ENCODE measurements at places on chromosomes 6 and 20.

GRCh38 chr6:166996406-166996805 lies 2.8 kb upstream of the CEP43 start:
- DNase-seq, result peak; percentile 38

GRCh38 chr6:42702200-42702599 lies 20.2 kb downstream of the PRPH2 start:
- peak; percentile 85 for DNase-seq

- DNase-seq, result no peak
Measured at GRCh38 chr6:15404685-15404980, 158.8 kb downstream of the JARID2 start.

GRCh38 chr6:121347484-121347883 lies 13.2 kb upstream of the TBC1D32 start:
- no peak for DNase-seq

DNA sequence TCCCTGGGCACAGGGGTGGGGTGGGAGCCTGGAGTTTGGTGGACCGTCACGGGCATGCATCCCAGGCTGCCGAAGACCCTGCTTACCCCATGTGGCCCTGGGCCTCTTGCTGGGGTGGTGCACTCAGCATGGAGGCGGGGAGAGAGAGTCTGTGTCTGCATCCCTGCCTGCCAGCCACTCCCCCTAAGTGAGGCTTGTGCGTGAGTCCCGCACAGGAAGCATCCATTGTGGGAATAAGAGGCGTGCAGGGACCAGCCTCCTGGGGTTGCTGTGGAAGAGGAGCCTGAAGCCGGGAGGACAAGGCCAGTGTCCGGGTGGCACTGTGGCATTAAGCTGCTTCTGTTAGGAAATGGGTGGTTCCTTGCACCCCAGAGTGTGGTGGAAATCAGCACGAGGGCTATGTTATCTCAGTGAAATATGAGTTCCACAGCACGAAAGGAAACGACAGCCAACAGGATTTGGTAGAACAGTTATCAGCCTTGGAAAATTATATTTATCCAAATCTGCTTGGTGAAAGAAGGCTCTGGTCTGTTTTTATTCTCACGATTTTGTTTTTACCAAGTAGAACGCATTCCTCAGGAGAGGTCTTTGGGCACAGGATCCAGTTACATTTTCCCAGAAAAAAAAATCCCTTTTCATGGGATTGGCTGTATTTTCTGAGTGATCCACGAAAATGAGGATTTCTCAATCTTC lies 35.7 kb downstream of the CDH4 start:
- no peak for DNase-seq

- DNase-seq, result no peak
Measured at GRCh38 chr20:44302736-44303135, 8.3 kb downstream of the FITM2 start.

DNA sequence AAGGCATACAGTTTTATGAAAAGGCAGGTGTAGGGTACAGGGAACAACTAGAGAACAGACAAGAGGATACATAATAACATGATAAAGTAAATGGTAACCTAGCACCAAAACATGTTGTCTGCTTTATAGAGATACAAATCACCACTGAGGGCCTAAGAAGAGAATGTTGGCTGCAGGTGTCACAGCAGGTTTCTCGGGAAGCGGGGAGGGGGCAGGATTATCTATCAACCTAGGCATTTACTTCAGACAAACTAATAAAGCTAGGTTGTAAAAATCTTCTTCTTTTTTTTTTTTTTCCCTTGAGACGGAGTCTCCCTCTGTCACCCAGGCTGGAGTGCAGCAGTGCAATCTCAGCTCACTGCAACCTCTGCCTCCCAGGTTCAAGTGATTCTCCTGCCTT lies 22.7 kb downstream of the PIM1 start:
- DNase-seq, result no peak

- peak; percentile 11 for DNase-seq
Measured at GRCh38 chr6:106039897-106040592, 46.1 kb upstream of the PRDM1 start.

DNA sequence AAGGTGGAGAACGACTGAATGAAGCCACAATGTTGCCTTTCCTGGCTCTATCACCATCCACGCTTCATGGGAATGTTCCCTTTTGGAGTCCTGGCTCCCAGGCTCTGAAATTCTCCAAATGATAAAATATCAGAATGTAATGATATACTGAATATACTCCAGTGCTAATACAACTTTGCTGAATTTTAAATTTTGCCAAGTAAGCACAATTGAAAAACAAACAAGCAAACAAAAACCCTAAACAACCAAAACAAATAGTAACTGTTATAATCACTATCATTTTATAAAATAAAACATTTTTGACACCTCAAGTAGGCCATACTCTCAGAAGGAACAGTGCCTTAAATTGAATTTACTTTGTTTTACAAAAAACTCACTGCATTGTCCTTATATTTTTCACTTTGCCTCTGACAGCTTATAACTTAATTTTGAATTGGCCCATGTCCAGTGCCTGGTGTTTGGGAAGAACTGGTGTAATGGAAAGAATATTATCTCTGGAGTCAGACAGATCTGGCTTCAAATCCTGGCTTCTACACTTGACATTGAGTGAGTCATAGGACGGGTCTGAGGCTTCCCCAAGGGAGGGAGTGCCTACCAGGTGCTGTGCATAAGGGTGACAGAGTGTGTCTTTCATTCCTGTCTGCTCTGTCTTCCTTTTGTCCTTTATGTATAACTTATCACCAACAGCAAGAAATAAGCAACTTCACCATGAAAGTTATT lies 698.3 kb downstream of the EPM2A start:
- DNase-seq, result no peak

GRCh38 chr6:99611148-99611547 lies 4.5 kb downstream of the PRDM13 start:
- no peak for DNase-seq

GRCh38 chr6:153758516-153758915 lies 280.5 kb upstream of the OPRM1 start:
- DNase-seq, result no peak

DNA sequence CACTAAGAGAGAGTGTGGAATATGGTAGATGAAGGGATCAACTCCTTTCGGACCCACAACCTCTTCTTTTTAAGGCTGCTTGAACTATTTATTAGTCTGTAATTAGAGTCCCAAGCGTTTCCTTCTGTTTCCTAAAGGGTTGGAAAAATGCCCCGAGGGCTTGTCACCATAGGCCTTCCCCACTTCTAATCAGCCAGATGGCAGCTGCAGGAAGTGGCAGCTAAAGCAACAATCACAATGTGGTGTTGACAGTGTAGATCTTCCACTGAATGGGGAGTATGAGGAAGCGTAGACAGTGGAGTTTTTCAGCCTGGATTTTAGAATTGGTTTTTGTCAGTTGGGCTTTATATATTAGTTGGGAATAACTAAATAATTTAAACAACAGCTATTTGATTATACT lies 40.6 kb downstream of the SLC35D3 start:
- peak; percentile 9 for DNase-seq

- no peak for DNase-seq
Measured at GRCh38 chr20:46787991-46788762, 78.7 kb downstream of the SLC2A10 start.

- DNase-seq, result no peak
Measured at GRCh38 chr6:139648430-139649000, 274.1 kb upstream of the CITED2 start.

DNA sequence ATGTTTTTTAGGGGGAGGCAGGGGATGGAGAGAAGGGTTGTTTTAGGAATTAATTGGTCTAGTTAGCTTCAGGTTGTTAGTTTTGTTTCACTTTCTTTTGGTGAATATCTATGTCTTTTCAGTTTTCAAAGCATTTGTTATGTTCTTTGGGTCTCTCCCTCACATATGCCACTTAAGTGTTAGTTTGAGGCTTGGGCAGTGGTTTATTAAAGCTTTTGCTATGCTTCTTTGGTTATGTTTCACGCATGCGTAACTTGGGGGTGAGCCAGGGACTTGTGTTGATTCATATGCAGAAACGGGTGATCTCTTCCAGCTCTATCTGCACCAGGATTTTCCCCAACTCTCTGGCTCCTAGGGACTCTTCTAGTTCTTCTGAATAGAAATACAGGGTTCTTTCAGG lies 11.4 kb upstream of the MMS22L start:
- DNase-seq, result peak; percentile 67

DNA sequence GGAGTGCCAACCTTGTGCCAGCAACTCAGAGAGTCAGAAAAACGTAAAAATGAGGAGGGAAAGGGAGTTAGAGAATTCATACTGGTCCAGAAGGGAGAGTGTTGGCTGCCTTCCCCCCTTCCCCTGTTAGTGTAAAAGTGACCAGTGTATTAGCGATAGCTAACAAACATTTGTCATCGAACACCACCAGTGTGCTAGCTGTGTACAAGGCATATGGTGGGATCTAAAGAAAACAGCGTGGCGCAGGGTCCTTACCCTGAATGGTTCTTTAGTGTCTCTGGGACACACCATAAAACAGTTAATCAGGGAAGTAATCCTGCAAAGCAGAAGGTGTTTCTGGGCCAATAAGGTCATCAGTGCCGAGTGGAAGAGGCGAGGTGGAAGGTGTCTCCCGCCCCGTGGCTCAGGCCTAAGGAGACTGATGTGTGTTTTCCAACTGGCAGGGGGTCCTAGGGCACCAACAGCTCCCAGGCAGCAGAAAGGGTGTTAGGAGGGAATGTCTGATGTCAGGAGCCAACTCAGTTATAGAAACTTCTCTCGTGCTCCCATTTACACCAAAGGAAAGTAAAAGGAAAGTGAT lies 91.9 kb downstream of the TCP11 start:
- no peak for DNase-seq
